ENCODE measurements at places on chromosomes 5 and 9.
A peak's percentile ranks its signal among the peaks of the same experiment; 100 is the strongest.

- no peak for DNase-seq
Measured at GRCh38 chr5:58919833-58920232, 337.0 kb downstream of the RAB3C start.

- peak; percentile 64 for DNase-seq
Measured at GRCh38 chr5:109830955-109831502, 141.3 kb downstream of the MAN2A1 start.

- peak; percentile 91 for DNase-seq
Measured at GRCh38 chr5:112004867-112005622, 248.1 kb upstream of the NREP start.

- peak; percentile 24 for DNase-seq
Measured at GRCh38 chr5:14879937-14880589, 8.5 kb upstream of the ANKH start.

GRCh38 chr9:13324988-13325387 lies 45.5 kb upstream of the MPDZ start:
- peak; percentile 16 for DNase-seq

- DNase-seq, result peak; percentile 70
Measured at GRCh38 chr9:130833031-130833990, 1.7 kb upstream of the ABL1 start.

GRCh38 chr9:124390794-124391658 lies 24.2 kb downstream of the PSMB7 start:
- DNase-seq, result peak; percentile 24

GRCh38 chr5:94010814-94011213 lies 269.4 kb upstream of the POU5F2 start:
- DNase-seq, result no peak

DNA sequence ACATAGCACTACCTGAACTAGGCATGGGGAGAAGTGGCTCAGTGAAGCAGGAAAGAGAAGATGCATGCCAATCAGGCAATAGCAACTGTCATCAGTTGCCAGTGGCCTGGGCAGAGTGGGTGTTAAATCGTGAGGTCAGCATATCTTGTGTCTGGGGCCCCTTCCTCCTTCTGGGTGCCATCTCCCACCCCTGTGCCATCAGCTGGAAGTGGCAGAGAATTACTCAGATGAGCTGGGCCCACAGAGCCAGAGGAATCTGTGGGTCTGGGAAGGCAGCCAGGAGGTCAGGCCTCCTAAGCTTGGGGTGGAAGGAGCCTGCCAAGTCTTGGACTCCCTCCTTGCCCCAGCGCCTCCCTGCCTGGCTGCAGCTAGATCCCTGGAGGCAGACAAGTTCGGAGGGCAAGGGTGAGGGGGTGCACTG lies 66.5 kb downstream of the GALNT12 start:
- DNase-seq, result peak; percentile 20

GRCh38 chr5:138454121-138454520 lies 11.2 kb upstream of the EGR1 start:
- no peak for DNase-seq

GRCh38 chr9:14316602-14317300 lies 2.8 kb upstream of the NFIB start:
- no peak for DNase-seq
